ENCODE measurements at places on chromosomes 11 and 22.
A peak's percentile ranks its signal among the peaks of the same experiment; 100 is the strongest.

DNA sequence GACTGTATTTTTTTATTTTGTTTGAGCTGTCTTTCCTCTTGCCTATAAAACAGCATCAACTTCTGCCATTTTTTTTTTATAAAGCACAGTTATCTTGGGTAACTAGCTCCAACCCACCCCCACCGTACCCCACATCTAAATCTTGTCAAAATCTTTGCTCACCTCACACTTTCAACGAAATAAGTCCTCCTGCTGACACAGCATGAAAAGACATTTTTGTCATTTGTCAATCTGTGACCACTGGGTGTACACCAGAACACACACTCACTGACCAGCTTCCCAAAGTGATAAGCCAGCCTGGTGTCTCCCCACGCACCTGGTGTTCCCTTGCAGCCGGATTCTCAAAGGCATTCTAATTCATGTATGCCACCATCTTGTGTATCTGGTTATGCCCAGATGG is 1.7 kb upstream of the TECTA start:
- DNase-seq = no peak

DNA sequence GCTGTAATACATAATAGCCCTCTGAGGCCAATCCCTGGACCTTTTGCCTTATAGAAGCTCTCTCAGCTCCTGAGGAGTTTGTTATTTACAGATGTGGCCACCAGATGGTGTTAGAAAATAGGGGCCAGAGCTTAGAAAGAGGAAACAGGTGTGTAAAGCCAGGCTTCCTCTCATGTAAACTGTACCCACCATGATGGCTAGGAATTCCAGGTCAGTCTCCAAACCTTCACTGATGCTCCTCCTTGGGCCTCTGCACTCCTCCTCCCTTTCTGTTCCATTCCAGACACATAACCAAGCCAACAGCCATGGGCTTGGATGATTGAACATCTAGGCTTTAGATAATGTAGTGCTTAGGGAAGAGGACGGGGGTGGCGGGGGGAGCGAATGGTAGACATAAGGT is 39.7 kb downstream of the USP35 start:
- no peak for DNase-seq

DNA sequence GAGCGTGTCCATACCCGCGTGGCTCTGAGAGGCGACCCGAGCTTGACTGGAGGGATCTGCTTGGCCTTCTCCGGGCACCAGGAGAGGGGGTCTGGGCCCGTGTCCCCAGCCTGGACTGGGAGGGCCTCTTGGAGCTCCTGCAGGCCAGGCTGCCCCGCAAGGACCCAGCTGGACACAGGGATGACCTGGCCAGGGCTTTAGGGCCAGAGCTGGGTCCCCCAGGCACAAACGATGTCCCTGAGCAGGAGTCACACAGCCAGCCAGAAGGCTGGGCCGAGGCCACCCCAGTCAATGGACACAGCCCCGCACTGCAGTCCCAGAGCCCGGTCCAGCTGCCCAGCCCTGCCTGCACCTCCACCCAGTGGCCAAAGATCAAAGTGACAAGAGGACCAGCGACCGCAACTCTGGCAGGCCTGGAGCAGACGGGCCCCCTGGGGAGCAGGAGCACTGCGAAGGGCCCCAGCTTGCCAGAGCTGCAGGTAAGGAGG is 38.2 kb downstream of the TRIOBP start:
- peak; percentile 14 for DNase-seq

- no peak for DNase-seq
These were observed 271.8 kb downstream of the LARGE1 start for GRCh38 chr22:33648478-33648877.

DNA sequence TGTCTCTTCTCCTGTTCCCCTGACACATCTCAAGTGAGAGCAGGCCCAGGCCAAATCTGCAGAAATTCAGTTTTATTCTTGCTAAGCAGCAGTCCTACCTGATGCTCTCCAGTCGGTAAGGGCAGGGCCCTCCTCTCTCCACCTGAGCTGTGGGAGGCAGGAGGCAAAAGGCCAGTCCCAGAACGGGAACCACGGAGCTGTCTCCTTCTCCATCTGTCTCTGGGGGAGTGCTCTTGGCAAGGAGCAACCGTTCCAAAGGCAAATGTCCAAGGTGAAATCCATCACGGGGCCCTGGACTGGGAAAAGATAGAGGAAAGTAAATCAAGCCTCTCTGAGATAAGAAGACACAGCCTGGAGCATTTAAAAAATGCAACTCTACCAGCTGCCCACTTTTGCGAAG is 65.2 kb upstream of the CDON start:
- no peak for DNase-seq

DNA sequence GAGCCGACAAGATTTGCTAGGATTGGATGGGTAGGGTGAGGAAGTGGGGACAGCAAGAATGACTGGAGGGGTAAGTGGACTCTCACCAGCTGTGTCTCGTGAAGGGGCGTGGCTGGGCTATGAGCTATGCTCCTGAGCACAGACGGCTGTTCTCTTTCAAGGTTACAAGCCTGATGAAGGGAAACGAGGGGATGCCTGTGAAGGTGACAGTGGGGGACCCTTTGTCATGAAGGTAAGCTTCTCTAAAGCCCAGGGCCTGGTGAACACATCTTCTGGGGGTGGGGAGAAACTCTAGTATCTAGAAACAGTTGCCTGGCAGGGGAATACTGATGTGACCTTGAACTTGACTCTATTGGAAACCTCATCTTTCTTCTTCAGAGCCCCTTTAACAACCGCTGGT is 19.9 kb downstream of the F2 start:
- no peak for DNase-seq

DNA sequence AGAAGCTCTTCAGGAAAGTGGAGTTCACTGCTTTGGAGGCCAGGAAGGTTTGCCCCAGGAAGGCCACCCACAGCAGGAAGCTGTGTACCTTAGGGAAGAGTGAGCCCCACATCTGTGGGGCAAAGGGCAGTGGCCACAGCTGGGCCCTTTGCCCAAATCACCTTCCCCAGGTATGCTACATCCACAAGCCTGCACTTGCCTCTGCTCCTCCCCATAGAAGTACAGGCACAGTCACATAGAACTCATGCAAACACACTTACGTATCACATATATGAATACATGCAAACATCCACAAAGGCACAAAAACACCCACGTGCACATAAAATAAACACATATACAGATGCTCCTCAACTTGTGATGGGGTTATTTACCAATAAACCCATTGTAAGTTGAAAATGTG is 2.1 kb downstream of the TRIM29 start:
- no peak for DNase-seq

DNA sequence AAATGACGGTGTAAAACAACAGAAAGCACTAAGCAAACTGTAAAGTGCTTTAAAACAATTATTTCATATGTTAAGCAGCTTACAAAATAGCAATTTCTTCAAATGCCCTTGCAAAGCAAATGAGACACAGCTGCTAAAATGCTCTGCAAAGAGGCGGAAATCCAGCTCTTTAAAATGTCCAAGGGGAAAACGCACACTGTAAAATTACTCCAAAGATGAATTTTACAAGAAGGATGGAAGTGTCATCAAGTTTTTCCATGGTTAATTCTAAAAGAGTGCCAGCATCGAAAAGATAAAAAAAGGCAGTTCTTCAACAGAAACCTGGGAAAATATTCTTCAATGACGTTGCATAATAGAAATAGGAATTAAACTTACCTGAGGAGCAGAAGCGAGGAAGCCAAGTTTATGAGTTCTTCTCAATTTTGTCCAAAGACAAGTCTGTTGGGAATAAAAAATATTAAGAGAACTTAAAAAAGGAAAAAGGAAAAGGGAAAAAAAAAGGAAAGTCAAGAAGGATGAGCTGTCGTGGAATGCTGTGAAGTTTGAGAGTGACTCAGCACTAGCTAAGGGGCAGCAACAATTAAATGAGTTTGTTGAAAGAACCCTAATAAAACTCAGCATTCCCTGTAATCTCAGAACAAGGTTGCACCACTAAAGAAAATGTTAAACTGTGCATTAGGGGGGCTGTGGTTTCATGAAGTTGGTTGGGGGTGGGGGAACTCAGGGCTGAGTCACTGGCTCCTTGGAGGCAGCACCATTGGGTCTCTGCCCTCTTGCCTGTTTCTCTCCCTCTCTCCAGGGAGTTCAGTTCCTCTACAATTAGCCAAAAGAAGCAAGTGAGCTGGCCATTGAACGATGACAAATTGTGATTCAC is 64.2 kb upstream of the BLID start:
- no peak for DNase-seq

GRCh38 chr11:103929170-103929903 is 107.1 kb upstream of the DDI1 start:
- no peak for DNase-seq

DNA sequence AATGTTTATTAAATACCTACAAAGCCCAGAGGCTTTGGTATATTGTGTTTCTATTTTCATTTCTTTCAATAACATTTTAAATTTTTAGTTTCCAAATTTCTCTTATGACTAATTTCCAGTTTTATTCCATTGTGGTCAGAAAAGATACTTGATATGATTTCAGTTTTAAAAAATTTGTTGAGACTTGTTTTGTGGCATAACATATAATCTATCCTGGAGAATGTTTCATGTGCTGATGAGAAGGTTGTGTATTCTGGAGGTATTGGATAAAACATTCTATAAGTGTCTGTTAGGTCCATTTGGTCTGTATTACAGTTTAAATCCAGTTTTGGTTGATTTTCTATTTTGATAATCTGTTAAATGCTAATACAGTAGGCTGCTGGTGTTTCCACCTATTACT is 9.8 kb upstream of the RAG1 start:
- no peak for DNase-seq

- DNase-seq = no peak
These were observed 275.6 kb downstream of the BRD1 start for GRCh38 chr22:49551897-49552614.

- DNase-seq = no peak
These were observed 418.5 kb downstream of the MIAT start for GRCh38 chr22:27075891-27076290.

DNA sequence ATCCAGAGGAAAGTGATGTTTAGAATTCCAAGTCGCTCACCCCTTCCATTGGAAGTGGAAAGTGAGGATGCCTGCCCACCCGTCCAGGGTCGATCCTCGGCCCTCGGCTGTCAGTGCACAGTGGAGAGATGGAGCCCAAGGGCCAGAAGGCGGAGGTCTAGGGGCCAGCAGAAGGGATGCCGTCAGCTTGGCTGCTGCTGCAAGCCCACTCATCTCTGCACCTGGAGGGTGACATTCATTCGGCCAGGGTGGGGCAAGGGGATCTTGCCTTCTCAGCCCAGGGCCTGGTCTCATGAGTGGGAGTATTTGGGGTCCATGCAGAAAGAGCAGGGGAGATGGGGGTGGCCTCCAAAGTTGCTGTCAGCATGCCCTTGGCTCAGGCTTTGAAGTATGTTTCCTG is 30.7 kb downstream of the LINC01488 start:
- DNase-seq = no peak

DNA sequence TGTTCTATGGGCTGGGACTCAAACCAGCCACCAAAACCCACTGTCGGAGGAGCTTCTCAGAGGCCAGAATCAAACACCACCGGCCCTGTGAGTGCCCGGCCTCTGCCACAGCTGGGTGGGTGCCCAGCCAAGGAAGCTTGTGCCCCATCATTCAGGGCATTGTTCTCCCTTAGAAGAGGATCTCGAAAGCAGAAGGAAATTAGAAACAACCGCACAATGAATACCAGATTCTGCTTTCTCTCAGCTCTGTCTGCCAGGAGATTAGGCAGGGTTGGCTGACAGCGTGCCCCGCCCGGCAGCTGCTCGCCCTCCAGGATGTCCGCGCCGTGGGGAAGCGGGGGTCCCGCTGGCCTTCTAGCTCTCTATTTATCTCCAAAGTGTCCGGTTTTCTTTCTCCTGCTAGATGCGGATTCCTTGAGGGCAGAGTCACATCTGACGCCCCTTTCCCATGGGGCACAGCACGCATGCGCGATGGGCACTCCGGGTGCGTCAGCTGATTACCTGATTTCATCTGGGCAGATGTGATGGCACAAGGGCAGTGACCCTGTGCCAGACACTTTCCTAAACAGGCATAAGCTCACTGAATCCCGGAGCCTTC is 25.5 kb downstream of the SCGB1A1 start:
- DNase-seq = peak; percentile 26

GRCh38 chr22:45698094-45698493 is 26.5 kb downstream of the ATXN10 start:
- DNase-seq = no peak

GRCh38 chr11:65898656-65899355 is 1.4 kb downstream of the FOSL1 start:
- DNase-seq = no peak

DNA sequence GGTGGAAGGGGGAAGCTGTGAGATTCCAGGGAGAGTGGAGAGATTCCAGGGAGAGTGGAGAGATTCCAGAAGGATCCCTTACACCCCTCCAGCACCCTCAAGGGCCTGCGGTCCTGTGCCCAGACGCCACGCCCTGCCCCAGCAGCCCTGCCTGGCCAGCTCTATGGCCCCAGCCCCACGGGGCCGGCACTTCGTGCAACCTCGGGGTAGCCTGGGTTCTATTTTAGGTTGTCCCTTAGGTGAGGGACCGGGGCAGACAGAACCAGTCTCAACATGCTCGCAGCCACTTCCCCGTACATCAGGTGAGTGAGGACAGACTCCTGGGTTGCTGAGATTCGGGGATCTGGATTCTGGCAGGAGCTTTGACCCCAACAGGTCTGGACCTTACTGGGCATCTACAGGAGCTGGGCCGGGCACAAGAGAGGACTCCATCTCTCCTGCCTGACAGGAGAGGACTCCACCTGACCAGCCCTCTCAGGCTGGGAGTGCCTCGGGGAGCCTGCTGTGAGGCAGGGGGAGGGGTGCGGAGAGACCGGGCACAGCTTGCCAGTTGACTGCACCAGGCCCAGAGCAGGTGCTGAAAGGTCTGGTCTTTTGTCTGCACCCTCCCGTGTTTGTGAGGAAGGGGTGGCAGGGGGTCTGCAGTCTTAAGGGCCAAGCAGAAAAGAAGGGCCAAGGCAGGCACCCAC is 8.5 kb upstream of the ADORA2A start:
- no peak for DNase-seq

- no peak for DNase-seq
These were observed 25.4 kb downstream of the CSTF3 start for GRCh38 chr11:33135768-33136443.

GRCh38 chr11:63537293-63538101 is 889 bp downstream of the PLAAT4 start:
- peak; percentile 89 for DNase-seq

- no peak for DNase-seq
These were observed 100.5 kb downstream of the MPPED1 start for GRCh38 chr22:43512279-43512678.

DNA sequence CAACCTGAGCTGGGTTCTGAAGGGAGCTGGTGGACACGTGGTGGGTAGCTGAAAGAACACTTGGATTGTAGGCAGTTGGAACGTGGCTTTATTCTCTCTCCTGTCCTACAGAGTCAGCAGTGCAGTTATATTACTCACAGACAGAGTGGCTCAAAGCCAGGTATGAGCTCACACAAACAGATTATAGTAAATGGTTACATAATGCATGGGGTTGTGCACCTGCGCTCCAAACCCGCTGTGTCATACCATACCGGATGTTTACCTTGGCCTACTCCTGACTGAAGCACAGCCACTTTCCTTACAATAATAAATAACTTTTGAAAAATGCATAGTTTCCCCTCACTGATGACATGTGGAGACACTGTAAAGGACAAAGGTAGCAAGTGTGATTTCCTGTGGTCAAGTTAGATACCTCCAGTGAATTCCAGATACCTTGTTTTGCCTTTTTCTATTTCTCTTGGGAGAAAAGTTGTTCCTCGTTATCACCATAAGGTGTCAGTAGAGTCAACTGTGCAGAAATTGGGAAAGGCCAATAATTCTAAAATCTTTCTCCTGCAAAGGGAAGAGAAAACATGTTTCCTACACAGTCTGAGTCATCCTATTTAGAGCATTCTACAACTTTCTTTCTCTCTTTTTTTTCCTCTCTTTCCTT is 13.5 kb downstream of the MS4A6A start:
- no peak for DNase-seq

- DNase-seq = no peak
These were observed 35.5 kb downstream of the SLC22A9 start for GRCh38 chr11:63405114-63405513.

GRCh38 chr11:255176-255575 is 18.4 kb downstream of the PSMD13 start:
- no peak for DNase-seq
